H54 (cell line): ENCODE measurements at places on chromosomes 1 and 21.

- DNase-seq, result no peak
Measured at GRCh38 chr1:46612937-46613660, 3.5 kb downstream of the MOB3C start.

DNA sequence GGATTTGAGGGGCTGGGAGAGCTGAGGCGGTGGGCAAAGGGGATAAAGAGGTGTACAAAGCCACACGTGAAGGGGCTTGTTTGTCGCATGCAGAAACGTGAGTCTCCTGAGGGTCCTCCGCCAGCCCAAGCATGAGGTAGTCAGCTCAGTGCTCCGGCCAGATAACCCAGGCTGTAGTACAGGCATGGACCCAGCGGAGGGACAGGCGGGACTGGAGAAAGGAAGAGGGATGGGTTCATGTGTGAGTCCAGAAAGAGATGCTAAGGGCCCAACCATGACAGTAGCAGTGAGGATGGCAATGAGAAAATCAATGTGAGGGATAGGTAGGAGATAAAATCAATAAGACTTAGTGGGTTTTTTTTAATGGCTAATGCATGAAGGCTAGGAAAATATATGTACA lies 13.7 kb upstream of the ELK4 start:
- no peak for DNase-seq

GRCh38 chr1:78540048-78540447 lies 49.3 kb downstream of the PTGFR start:
- no peak for DNase-seq

DNA sequence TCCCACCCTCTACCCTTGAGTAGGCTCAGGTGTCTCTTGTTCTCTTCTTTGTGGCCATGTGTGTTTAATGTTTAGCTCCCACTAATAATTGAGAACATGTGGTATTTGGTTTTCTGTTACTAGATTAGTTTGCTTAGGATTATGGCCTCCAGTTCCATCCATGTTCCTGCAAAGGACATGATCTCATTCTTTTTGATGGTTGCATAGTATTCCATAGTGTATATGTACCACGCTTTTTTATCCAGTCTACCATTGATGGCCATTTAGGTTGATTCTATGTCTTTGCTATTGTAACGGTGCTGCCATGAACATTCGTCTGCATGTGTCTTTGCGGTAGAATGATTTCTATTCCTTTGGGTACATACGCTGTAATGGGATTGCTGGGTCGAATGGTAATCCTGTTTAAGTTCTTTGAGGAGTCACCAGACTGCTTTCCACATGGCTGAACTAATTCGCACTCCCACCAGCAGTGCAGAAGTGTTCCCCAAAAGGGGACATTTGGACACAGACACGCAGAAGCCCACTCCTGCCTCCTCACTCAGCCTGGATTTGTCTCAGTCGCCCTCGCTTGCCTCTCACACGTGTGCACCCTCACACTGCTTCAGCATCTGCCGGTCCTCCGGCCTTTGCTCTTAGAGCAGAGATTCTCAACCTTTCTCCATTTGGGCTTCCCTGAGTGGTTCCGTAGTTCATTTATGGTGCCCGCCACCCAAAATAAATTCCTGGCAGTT lies 3.7 kb downstream of the MX2 start:
- DNase-seq, result no peak

- DNase-seq, result no peak
Measured at GRCh38 chr21:46650476-46651098, 15.1 kb downstream of the PRMT2 start.

DNA sequence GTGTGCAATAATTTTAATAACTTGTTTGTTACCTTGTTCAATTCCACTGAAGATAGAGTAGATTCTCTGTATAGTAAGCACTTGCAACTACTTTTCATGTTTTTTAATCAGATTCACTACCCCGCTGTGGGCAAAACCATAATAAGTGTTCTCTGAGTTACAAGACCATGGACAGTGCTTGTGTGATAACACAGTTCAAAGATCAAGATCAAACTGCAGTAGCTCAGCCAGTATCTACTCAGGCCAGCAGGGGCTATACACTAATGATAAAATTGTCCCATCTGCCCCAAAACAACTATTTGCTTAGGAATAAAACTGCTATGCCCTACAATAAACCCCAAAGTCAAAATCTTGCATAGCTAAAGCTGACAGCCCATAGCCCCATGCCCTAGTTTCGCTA lies 129.6 kb downstream of the LRRC7 start:
- no peak for DNase-seq
